ENCODE measurements at places on chromosomes 3 and 15.

GRCh38 chr3:32401556-32402081 lies 10.0 kb downstream of the CMTM7 start:
- peak; percentile 88 for DNase-seq

- DNase-seq = no peak
Observed at GRCh38 chr3:105801397-105801796, 67.4 kb downstream of the CBLB start.

DNA sequence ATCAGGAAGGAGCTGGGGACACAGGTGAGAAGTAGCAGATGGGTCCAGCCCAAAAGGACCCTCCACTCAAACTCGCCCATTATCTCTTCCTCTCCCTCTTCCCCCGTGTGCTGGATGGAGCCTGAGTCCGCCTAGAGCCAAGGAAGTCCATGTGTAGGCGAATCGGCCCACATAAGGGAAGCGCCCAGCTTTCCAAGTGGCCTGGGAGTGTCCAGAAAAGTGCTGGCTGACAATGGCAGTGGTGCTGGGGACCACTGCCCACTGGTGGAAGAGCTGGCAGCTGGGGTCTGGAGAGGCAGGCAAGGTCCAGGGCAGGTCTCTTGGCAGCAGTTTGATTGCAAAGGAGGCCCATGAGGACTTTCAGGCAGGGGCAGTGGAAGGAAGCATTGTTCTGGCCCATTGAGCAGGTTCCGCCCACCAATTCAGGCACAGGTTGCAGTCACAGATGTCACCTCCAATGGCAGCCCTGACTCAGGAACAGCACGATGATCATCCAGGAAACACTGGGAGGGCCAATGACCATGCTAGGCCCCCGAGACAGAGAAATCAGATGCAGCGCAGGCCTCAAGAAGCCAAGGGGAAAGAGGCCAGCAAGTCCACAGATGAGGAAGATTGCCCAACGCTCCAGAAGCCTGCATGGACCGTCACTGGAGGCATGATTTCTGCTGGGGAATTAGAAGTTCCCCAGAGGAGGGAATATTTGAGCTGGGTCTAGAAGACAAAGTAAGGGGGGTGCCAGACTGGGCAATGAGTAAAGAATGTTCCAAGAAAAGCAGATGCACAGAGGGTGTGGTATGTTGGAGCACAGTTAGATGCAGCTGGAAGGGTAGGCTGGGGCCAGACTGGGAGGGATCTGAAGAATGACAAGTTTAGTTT lies 3.0 kb downstream of the MFGE8 start:
- DNase-seq = peak; percentile 24

GRCh38 chr3:13598926-13599886 lies 50.3 kb downstream of the FBLN2 start:
- DNase-seq = peak; percentile 57

DNA sequence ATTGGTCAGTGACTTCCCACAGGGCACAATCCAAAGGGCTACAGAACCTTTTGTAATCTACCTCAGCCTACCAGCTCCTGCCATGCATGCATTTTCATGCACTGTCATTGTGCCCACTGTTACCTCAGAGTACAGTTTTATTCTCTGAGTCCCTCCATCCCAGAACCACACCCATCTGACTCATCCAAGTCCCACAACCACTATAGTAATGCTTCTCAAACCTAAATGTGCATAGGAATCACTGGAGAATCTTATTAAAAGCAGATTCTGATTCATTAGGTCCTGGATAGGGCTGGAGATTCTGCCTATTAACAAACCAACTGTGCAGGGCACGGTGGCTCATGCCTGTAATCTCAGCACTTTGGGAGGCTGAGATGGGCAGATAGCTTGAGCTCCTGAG lies 3.7 kb upstream of the B3GALNT1 start:
- DNase-seq = no peak

Data from myocyte (in vitro differentiated cells).